ENCODE measurements at places on chromosomes 7 and 10.

GRCh38 chr10:100972904-100973535 is 3.7 kb downstream of the SEMA4G start:
- no peak for DNase-seq

DNA sequence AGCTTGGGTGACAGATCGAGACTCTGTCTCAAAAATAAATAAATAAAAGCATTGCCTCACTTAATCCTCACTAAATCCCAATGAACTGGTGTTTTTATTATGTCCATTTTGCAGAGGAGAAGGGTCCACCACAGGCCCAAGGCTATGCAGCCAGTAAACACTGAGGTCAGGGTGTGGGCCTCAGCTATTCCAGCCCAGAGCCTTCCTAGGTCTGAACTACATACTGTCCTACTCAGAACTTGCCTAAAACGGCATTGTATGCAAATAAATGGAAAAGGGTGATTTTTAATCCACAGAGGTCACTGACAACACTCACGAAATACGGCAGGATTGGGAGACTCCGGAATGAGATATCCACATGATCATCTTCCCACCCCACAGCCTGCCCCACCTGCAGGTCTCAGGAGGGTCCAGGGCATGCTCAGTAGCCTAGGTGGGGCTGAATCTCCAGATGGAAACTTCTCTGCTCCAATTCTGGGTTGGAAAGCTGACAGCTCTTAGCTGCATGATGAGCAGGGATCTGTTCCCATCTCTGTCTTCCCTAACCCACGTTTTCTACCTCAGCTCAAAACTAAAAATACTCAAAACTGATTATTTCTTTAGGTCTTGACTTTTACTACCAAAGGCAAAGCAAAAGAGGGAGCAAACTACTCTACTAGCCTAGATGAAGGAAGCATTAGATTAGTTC is 121.0 kb downstream of the SORBS1 start:
- DNase-seq = no peak

DNA sequence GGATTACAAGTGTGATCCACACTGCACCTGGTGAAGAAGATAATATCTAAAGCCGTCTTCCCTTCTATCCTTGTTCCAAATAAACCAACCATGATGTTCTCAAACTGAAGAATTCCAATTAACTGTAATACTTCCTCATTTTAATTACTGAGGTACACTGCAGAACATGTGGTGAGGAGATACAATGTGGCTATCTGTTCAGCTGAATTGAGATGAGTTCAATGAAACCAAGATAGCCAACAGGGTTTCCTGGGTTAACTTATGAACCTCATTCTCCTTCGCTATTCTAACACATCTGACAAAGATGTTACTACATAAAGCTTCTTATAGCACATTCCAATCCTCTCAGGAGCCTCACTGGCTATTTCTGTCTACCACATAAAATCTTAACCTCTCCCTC is 75.5 kb downstream of the RAPGEF5 start:
- DNase-seq = no peak

DNA sequence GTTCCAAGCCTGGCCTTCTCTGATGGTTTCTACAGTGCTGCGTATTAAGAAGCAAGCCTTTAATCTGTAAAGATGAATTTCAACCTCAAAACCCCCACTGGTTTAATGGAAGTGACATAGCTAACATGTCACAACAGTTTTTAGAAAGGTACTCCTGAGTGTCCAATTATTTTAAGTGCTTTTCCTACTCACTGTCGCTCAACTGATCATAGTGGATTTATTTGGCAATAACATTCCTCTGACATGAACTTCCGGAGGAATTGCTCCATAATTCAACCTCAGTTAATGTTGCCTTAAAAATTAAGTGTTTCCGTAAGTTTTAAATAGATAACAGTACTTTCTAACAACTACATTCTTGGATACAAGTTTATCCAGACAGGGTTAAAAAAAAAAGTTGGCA is 57.5 kb downstream of the AGMO start:
- DNase-seq = no peak

DNA sequence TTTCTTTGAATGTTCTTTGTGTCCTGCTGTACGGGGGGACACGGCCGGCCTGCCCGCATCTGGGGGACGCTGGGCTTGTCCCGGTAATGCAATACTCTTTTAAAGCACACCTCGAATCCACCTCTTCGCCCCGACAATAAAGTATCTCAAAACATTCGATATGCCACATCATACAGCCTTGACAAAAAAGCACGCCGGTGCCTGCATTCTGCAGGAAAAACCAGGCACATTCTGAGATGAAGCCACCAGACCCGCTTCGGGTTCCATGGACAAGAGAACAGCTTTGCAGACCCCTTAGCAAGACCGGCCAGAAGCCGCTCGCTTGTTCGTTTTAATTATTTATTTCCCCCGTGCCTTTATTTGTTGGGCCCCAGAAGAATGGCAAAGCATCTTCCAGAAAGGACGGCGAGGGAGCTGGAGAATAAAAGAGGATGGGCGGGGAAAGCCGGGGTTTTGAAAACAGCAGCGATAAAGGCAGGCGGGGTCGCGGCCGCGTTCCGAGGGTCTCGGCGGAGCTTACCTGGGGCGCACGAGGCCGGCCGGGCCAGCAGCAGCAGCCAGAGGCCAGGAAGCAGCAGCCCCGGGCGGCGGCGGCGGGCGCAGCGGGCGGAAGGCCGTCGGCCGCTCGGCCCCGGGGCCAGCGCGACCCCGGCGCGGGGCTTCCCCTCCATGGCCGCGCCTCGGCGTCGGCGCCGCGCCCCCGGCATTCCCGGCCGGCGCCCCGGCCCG is 462 bp downstream of the KIAA1549 start:
- no peak for DNase-seq

- no peak for DNase-seq
Observed at GRCh38 chr10:31617757-31618156, 298.7 kb downstream of the ZEB1 start.

- no peak for DNase-seq
Observed at GRCh38 chr10:118337356-118337755, 4.8 kb downstream of the FAM204A start.

- no peak for DNase-seq
Observed at GRCh38 chr10:77581738-77582137, 55.9 kb downstream of the KCNMA1 start.

DNA sequence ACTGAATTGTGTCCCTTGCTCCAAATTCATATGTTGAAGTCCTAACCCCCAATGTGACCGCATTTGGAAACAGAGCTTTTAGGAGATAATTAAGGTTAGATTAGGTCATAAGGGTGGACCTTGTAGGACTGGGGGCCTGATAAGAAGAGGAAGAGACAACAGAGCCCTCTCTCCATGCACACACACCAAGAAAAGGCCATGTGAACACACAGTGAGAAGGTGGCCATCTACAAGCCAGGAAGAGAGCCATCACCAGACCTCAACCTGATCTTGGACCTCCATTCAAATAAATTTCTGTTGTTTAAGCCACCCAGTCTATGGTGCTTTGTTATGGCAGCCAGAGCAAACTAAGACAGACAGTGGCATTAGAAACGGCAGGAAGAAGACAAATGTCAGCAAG is 12.5 kb upstream of the PRKAR2B start:
- no peak for DNase-seq

GRCh38 chr7:25617673-25618072 is 389.4 kb upstream of the NPVF start:
- DNase-seq = no peak

GRCh38 chr10:86022906-86023305 is 343.7 kb downstream of the GRID1 start:
- DNase-seq = no peak

GRCh38 chr7:97480772-97481390 is 251.0 kb upstream of the TAC1 start:
- DNase-seq = no peak

GRCh38 chr7:82678716-82679115 is 235.1 kb upstream of the CACNA2D1 start:
- DNase-seq = no peak

DNA sequence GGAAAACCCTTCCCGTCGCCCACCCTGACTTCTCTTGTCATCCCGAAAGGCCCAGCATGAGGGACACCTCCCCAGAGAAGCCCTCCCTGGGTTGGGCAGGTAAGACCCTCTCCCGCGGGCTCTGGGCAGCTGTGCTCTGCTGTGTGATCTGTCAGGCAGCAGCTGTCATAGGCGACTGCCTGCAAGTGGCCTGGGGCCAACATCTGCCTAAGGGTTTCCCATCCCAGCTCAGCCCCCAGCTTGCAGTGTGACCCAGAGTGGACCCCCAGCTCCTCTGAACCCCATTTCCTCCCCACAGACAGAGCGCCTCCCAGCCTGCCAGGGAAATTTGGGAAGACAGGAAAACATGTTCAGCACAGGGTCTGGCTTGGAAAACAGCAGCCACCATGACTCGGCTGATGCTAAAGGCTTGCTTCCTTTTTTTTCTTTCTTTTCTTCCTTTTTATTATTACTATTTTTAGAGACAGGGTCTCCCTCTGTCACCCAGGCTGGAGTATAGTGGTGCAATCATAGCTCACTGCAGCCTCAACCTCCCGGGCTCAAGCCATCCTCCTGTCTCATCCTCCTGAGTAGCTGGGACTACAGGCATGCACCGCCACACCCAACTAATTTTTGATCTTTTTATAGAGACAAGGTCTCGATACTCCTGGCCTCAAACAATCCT is 18.3 kb upstream of the TNRC18 start:
- no peak for DNase-seq

DNA sequence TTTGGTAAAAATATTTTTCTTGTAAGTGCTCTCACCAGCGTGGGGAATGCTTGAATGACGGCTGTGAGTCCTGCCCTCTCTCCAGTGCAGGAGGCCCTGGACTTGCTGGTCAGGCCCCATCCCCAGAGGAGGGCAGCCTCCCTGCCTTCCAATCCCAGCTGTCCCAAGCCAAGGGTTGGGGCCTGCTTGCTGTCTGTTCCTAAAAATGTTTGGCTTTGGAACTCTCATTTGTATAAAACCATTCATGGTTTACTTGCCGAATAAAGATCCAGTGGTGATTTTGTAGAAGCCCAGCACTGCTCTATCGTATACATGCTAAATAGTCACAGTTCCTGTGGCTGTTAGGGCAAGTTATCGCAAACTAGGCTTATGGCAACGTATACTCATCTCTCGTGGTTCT is 121.7 kb downstream of the GLRX3 start:
- DNase-seq = no peak

GRCh38 chr7:157006205-157006747 is 4.2 kb downstream of the MNX1 start:
- no peak for DNase-seq

GRCh38 chr7:130446259-130446658 is 5.4 kb upstream of the CEP41 start:
- DNase-seq = no peak

- DNase-seq = peak; percentile 74
Observed at GRCh38 chr7:157854066-157854891, 517.5 kb downstream of the DNAJB6 start.

- no peak for DNase-seq
Observed at GRCh38 chr10:46550795-46551700, 5.4 kb downstream of the GPRIN2 start.

GRCh38 chr10:1488970-1489548 is 248.3 kb downstream of the ADARB2 start:
- DNase-seq = peak; percentile 69

DNA sequence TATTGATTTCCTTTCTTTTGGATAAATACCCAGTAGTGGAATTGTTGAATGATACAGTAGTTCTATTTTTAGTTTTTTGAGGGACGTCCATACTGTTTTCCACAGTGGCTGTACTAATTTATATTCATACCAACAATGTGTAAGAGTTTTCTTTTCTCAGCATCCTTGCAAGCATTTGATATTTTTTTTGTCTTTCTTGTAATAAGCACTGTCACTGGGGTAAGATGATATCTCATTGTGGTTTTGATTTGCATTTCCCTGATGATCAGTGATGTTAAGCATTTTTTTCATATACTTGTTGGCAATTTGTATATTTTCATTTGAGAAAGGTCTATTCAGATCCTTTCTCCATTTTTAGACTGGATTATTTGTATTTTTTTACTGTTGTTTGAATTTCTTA is 308.7 kb downstream of the PTEN start:
- DNase-seq = no peak

DNA sequence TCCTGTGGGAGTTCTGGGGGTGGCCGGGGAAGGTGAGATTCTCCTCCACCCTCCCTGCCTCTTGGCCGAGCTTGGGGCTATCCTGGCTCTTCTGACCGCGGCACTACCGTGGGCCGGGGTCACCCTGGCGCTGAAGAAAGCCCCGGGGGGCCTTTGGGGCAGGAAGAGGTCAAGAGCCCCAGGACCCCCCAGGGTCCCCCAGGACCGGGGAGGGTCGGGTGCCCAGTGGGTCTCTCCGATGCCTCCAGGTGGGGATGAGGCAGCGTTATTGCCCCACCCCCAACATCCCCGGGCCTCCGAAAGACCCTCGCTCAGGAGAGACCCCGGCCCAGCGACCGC is 439 bp upstream of the KNDC1 start:
- no peak for DNase-seq

GRCh38 chr10:62085404-62085803 is 183.2 kb downstream of the RTKN2 start:
- no peak for DNase-seq

- DNase-seq = no peak
Observed at GRCh38 chr7:137521451-137521850, 177.9 kb upstream of the PTN start.

DNA sequence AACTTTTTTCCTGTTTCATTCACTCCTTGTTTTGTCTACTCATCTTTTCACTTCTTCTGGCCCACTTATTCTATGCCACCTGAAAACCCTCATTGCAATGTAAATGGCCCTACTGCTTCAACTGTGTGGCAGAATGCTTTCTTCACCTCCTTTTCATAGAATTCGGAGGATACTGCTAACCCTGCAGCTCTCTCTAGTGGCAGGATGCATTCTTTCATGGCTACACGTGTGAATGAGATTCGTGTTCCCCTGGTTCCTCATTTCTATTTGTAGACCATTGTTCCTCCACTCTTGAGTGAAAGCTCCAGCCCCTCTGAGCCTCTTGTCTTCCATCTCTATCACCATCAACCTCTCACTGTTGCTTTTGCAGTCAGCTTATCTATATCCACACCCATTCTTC is 20.9 kb upstream of the CYP26C1 start:
- no peak for DNase-seq

DNA sequence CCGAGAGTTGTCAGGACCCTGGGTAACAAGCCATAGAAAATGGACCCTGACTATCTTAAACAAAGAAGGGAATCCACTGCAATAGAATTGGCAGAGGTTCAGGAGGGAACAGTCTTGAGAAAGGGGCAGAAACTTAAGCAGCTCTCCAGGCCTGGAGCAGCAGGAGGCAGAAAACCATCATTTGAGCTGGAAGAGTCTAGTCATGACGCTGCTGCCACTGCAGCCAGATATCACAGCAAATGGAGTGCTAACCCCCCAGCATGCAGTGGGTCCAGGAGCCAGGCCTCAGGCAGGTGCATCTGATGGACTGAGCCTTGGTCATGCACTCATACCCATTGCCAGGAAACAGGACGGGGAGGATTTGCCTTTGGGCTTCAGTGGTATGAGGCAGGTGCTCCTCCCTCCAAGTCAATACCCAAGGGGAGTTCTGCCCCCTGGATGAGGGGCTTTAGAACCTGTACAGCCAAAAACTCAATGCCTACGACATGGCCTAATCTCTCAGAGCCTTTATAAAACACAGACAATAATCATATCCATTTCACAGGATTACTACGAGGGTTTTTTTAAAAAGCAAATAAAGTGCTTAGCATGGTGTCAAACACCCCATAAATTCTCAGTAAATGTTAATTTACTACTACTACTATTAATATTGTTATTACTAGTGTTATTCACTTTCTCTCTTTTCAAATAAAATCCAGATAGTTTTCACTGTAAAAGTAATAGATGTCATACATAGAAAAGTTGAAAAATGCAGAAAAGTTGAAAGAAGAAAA is 30.7 kb downstream of the DUSP5 start:
- DNase-seq = no peak
